ENCODE measurements at places on chromosomes 3 and 15.

GRCh38 chr3:101244212-101244575 is 76.2 kb downstream of the IMPG2 start:
- no peak for DNase-seq

GRCh38 chr15:95590533-95591044 is 739.9 kb upstream of the NR2F2 start:
- DNase-seq: no peak

DNA sequence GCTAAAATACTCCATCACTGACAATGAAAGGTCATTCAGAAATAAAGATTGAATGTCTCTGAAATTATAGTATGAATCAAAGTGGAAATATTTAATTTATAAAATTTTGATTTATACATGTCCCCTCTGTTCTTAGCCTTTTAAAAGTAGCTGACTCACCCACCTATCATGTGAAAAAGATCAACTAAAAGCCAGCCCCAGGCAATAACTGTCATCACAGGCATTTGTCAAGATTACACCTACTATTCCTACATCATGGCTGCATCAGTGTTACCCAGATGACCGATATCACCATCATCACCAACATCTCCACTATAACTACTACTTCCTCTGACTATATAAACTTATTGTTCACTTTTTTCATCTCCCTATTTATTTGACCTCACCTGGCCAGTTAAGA is 14.3 kb upstream of the PIK3R4 start:
- DNase-seq: no peak

GRCh38 chr3:40382617-40382979 is 4.4 kb upstream of the ENTPD3 start:
- no peak for DNase-seq

GRCh38 chr3:154177406-154177805 is 56.2 kb downstream of the ARHGEF26 start:
- DNase-seq: no peak

- peak; percentile 2 for DNase-seq
Measured at GRCh38 chr15:83971992-83972391, 263.6 kb upstream of the GOLGA6L4 start.

DNA sequence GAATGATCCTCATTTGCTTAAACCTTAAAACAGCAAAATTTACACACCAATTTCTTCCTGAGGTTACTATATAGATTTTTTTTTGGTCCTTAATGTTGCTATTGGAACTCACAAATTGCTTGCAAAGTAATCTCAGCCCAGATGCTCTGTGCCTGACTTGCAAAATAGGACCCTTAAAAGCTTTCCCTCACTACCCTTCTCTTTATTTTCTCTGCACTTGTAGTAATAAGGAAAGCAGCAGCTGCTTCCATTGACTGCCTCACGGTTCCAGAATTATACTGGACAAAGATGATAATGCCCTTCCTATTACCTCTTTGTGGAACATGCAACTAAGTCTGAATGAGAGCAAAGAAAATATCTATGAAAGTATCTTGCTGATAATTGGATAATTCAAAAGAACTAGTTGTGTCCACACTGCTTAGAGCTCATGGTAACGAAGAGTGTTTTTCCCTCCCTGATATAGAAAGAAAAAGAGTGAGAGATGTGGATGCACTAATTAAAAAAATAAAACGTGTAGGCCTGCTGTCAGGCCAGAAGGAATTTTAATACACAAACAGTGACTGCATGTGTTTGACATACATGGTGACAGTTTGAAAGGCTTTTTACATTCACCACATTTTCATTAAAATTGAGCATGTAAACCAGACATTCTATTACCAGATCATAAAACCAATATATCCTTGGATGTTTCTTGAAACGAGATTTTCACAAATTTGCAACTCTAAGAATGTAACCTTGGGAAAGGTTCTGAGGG is 783.1 kb downstream of the GBE1 start:
- no peak for DNase-seq

DNA sequence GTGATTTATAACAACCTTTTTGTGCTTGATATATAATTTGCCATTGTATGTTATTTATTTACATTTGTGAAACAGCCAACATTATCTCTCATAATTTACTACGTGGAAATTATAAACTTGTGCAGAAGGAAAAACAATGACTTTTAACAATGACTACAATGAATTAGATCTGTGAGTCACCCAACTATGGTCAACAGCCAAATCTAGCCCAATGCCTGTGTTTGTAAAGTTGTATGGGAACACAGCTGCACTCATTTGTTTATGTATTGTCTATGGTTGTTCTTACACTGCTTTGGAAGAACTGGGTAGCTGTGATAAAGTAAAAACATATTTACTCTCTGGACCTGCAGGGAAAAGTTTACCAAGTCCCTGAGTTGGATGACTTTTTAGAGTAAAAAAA is 110.4 kb downstream of the OTOL1 start:
- no peak for DNase-seq

DNA sequence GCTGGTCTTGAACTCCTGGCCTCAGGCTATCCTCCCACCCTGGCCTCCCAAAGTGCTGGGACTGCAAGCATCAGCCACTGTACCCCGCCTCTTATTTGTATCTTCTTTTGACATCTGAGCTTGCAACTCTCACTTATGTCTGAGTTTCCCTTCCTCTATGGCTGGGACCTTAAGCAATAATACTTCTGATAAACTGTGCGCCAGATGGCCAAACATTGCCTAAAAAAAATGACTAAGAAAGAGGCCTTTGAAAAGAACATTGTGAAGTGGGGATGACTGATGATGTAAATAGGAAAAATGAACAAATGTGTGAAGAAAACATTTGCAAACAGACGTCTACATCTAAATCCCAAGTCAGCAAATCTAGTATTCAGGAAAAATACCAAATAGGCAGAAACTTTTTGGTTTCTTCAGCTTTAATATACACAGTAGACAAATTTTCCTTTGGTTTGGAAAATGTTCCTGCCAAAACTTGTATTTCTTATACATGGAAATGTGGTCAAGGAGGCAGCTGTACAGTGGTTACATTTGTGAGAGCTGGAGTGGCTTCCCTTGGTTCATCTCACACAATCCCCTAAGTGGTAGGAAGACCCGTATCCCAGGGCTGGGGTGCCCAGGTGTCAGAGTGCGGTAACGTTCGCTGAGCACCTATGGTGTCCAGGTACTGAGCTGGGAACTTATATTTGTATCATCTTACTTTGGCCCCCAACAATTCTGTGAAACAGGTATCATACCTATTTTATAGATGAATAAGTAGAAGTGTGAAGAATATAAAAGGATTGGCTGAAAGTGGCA is 11.6 kb upstream of the TFRC start:
- no peak for DNase-seq

- DNase-seq: no peak
Measured at GRCh38 chr15:85778107-85778776, 16.5 kb downstream of the KLHL25 start.

- no peak for DNase-seq
Measured at GRCh38 chr3:63092515-63092914, 185.6 kb upstream of the SYNPR start.

- peak; percentile 37 for DNase-seq
Measured at GRCh38 chr15:73982222-73982962, 9.7 kb downstream of the STOML1 start.

GRCh38 chr3:71195492-71195891 is 388.0 kb downstream of the FOXP1 start:
- DNase-seq: peak; percentile 29
